ENCODE measurements at places on chromosomes 5 and 9.
A peak's percentile ranks its signal among the peaks of the same experiment; 100 is the strongest.

DNA sequence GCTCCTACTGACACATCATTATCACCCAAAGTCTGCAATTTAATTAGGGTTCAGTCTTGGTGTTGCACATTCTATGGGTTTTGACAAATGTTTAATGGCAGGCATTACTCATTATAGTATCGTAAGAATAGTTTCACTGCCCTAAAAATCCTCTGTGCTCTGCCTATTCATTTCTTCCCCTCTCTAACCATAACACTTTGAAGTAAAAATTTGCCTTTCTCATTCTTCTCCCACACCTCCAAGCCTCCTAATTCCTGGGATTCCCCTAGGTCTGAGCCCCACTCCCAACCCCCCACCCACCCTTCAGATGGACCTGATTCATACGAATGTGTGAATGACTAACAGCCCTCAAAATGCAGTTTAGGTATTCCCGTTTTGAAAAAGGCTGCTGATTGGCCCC lies 18.4 kb downstream of the ENC1 start:
- DNase-seq: no peak

- DNase-seq: no peak
Observed at GRCh38 chr9:126721564-126721981, 83.3 kb upstream of the ZBTB43 start.

GRCh38 chr9:14270358-14271092 lies 43.4 kb downstream of the NFIB start:
- no peak for DNase-seq

DNA sequence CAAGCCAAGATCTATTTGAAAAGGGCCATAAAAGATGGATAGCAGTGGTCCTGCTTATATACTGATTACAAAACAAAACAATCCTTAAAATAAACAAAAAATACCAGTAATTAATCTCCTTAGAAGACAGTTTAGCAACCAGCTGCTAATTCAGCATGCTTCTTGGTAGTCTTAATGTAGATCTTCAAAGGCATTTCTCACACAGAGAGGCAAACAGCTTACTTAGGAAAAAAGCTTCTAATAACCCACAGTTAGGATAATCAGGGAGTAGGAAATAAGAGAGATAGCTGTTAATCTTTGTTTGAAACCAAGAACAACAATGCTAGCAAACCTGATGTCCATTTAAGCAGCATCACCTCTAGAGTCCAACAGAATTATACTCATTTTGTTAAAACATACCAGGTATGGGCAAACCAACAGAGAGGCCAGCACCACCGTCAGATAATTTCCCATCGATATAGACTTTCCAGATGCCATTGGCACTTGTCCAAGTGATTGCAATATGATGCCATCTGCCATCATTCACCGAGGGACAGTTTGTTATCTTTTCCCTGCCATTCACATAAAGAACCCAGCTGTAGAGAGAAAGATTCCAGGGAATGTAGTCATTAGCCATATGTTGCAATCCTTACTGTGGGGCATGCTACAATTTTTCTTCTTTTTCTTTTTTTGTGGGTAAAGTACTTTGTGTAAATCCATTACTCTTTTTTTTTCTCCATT lies 105.6 kb upstream of the TXNDC8 start:
- DNase-seq: no peak

DNA sequence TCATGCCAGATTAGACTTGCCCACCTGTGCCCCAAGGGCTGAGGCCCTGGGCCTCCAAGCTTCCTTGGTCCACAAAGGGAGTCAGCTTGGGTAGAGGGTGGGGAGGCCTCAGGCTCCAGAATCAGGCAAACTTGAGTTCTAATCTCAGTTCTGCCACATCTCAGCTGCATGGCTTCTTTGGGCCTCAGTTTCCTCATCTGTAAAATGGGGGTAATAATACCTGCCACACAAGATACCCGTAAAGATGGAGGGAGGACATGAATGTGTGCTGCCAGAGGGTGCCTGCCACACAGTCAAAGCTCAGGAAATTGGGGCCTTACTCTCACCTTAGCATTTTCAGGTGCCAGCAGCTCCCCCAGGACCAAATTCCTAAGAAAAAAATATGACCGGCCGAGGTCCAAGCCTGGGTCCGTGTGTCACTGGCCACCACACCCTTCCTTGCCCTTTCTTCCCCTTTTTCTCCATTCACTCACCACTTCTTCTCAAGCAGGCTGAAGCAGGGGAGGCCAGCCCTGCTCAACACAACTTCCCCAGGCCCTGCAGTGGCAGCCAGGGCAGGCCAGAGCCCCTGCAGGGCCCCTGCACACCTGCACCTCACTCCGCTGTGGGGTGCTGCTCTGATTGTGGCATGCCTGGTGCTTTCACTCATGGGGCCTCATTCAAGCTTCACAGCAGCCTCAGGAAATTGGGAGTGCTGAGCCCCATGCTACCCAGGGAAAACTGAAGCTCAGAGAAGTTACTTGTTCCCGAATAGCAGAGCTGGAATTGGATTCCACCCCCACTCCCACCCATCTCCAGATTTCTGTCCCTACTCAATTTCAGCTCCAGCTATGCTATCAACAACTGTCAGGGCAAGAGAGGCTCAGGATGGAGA lies 3.9 kb downstream of the RGS14 start:
- DNase-seq: no peak

DNA sequence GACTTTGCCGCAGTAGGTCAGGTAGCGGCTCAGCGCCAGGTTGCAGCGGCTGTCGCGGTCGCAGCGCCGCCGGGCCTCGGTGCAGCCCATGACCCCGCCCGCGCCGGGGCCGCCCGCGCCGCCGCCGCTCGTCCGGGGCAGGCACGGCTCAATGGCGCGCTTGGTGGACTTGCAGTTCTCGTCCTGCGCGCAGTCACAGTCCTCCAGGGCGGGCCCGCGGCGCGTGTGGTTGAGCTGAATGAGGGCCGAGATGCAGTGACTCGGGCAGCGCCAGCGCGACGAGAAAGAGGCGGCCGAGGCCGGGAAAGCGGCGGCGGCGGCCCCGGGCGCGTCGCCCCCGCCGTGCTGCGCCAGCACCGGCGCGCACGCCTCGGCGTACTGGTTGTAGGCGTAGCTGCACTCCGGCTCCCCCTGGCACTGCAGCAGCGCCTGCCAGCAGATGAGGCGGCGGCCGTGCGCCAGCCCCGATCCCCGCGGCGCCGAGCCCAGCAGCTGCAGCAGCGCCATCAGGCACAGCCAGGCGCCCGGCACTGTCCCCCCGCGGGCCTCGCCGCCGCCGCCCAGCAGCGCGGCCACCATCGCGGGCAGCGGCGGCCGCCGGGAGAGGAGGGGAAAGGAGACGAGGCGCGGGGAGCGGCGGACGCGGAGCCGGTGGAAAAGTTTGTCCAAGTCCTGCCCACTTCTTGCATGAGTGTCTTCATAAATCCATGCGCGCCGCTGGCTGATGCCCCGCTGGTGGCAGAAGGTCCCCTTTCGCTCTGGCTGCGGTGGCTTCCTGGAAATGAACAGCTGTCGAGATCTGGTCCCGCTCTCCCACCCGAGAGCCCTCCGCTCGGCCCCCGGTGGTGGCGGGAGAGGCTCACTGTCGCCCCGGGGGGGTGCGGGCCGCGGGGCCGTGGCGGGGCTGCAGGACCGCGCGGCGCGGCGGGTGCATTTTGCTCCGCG lies 833 bp downstream of the GAS1 start:
- peak; percentile 16 for DNase-seq

DNA sequence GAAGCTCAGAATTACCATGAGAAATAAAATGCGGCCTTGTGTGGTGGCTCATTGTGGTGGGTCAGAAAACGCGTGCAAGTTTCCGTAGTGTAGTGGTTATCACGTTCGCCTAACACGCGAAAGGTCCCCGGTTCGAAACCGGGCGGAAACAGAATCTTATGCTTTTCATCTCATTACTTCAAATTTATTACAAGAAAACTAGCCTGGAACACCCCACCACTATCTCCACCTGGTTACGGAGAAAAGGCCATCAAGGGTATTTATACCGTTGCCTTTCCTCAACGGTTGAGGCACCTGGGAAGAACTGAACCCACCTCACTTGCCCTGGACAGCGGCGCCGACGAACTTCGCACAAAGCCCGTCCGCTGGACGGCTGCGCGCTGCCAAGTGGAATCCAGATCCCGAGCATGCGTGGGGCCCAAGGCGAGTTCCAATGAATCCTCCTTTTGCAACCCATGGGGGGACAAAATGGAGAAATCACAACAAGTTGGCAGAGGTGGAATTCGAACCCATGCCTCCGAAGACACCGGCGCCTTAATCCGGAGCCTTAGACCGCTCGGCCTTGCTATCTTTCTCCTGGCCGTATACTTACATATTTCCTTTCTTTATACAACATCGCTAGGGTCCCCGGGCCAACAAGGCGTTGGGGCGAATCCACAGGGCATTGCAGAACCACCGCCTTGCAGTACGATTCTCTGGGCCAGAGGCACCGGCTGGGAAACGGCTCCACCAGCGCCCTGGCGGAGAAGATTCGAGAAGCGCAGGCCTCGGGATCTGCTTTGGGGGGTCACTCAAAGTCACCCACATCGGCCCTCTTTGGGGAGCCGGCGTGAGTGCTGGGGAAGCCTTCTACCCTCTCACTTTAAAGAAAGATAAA lies 16.9 kb downstream of the OR2V2 start:
- DNase-seq: no peak

DNA sequence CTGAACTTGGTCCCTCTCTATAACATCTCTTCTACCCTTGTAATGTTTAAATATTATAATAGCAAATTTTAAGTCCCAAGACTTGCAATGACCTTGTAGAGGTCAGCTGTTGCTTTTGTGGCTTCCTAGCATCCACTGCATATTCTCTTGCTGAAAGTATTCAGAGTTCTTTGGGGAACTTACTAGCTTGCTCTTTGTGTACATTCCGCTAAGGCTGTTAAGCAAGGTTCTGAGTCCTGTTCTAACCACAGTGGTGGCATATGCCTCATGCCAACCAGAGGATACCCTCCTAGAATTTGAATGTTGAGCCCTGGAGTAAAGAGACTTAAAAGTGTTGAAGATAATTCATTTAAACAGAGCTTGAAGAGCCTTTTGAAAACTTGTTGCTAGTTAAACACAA lies 570.9 kb downstream of the TLE1 start:
- DNase-seq: no peak

DNA sequence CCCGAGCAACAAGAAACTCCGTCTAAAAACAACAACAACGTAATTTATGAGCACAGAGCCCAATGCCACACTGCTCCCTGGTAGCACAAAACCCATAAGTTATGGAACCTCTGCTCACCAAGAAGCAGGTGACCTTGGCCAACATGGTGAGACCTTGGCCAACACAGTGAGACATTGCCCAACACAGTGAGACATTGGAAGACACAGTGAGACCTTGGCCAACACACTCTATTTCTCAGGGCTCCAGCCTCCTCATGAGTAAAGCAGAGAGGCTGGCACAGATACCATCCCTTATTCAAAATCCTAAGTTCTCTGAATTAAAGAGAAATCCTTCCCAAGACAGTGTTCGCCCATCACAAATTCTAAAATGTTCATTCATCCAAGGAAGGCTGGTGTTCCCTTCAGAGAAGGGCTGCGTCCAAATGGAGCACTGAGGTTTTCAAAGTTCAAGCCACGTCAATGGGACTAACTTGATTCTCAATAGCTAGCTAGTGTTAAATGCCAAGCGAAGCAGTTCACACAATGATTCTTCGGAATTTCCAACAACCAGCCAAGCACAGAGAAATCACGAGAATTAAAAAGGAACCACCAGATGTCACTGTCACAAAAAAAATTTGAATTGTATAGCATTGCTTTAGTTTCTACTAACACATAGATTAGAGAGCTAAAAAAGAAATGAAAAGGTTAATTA lies 29.5 kb downstream of the TTC39B start:
- DNase-seq: no peak

DNA sequence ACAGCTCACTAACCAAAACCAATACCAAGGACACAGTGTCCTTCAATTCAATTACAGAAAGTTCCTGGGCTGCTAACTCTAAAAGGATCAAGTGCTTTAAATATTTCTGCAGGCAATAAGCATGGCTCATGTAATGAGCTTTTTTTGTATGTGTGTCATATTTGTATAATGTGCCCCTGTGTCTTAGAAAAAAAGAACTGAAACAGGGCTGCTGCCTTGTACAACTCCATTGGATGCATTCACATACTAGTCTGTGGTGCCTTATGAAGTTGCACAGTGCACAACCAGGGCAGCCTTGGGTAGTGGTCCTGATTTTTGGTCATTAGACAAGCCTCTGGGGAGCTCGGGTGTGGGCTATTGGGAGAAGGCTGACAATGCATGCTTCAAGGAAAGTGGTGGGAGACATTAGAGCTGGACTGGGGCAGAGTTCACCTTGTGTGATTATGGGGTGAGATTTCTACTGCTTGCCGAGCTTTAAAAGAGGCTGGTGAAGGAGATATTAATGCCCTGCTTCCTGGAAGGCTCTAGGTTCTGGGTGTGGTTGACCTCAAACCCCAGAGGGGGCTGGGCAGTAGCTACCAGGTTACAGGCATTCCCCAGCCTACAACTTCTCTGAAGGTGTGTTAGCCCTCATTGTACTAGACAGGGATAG lies 3.6 kb upstream of the CPEB4 start:
- no peak for DNase-seq

DNA sequence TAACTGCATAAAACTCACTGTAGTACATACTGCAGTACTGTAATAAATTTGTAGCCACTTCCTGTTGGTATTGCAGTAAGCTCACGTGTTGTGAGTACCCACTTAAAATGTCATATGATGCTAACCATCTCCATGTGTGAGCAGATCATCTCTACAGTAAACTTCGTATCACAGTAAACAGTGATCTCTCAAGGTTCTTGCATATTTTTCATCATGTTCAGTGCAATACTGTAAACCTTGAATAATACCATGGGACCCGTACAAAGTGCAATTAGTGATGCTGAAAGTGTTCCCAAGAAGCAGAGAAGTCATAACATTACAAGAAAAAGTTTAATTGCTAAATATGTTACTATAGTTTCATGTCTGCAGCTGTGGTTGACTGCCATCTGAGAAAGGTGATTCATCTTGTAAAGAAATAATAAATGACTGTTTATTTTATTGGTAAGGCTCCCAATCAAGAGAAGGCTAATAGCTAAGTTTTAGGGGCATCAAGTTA lies 253.8 kb upstream of the POU5F2 start:
- DNase-seq: no peak

Measured in stimulated activated CD8-positive, alpha-beta memory T cell treated with anti-CD3 and anti-CD28 coated beads, Interleukin-7, amount 100 ng/mL, for 1 hour (primary cell).